ENCODE measurements at places on chromosomes 3 and 15.

DNA sequence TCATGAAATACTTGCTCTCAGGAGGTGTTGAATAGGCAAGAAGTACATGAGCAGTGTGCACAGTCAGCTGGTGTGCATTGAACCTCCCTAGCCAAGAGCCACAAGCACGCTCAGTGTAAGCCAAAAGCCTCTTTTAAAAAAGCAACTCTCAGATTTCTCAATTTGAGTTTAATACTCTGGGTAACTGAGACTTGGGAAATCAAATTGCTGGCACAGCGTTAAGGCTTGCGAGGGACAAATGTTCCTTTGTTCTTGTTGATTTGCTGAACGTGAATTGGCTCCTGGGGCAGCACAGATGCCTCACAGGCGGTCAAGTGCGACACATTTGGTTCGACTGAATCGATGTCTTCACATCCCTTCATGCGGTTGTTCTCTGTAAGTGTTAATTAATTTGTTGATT lies at the start of gene FAM240A:
Gene FAM240A (plus strand): TSS at position 202 of the 400 bp plus-strand sequence. CDS start 159 bp downstream, at position 361.
- DNase-seq: no peak

DNA sequence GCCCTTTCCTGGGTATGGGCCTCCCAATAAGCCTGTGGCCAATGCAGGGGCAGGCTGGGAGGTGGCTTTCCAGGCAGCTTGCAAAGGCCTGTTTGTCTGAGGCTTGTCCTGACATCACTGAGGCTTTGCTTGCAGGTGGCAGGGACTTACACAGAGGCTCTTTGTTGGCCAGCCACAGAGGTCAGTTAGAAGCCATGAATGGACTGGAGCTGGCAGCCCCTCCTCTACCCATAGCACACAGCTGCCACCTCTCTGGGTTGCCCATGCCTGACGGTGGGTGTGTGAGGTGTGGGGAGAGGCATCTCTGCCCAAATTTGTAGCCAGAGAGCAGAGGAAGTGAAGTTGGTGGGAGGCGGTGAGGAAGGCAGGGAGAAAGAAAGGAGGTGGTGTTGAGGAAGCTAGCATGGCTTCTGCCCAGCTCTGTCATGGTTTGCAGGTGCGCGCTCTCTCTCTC lies 17.1 kb downstream of the LIMD1 start:
- DNase-seq: no peak

GRCh38 chr3:72390841-72391240 lies 457.4 kb downstream of the SHQ1 start:
- no peak for DNase-seq

DNA sequence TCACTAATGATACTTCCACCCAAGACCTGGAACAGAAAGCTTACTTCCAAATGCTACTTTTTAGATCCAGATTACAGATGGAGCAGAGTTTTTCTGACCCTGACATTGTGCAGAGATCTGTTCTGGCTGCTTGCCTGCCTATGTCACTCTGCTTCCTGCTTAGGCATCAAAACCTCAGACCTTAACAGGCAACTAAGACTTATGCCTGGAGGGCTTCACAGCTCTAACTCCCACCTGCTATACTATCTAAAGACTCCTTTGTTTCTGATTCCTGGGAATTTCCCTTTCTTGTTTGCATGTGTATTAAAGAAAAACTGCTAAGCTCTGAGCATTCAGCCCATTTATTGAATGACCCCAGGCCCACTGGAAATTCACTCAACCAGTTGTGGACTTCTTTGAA lies 157.4 kb upstream of the NPHP3 start:
- no peak for DNase-seq

DNA sequence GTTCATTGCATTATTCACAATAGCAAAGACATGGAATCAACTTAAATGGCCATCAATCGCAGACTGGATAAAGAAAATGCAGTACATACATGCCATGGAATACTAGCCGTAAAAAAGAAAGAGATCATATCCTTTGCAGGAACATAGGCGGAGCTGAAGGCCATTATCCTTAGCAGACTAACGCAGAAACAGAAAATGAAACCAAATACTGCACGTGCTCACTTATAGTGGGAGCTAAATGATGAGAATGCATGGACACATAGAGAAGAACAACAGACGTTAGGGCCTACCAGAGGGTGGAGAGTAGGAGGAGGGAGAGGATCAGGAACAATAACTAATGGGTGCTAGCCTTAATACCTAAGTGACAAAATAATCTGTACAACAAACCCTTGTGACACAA lies 57.9 kb downstream of the RASA2 start:
- no peak for DNase-seq

DNA sequence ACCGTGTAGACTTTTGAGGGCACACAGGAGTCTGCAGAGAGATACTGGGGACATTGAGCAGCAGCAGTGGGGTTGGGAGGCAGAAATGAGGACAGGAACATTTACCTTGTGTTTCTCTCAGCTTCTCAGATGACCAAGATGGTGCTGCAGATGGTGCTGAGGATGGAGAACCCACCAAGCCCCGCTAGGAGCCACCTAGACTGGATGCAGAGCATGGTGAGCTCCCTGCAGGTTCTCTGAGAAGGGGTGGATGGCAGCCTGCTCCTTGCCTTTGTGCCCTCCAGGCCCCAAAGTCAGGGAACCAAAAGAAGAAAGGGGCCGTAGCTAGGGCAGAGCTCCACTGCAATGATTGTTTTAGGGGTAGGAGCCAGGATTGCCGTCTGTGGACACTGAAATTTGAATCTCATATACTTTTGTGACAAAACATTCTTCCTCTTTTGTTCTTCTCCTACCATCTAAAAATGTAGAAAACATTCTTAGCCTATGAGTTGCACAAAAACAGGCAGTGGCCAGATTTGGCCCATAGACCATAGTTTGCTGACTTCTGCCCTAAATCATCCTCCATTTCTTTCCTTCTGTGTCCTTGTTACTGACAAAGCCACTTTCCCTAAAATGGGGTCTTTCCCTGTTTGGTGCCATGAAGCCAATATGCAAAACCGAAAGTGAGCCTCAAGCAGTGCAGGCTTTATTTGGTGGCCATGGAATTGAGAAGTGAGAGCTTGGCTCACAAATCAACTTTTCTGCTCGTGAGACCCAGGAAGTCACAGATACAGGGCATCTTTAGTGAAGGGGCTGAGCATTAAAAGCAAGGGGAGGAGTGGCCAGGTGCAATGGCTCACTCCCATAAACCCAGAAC lies 11.9 kb upstream of the MUC20 start:
- no peak for DNase-seq

DNA sequence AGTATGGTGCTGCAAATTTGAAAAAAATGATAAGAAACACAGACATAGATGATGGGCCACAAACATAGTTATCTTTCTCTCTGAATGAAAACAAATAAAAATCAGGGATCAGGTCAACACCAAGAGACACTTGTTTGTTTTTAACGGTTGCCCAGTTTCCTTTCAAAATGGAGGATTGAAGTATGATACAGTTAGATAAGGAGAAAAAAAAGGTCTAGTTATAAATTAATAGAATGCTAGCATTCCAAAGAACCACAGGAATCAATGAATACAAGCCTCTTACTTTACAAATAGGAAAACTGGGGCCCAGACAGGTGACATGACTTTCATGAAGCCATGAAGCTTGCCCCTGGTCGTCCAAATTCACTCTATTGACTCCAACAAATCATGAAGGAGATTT lies 305.1 kb downstream of the ZNF621 start:
- DNase-seq: no peak

DNA sequence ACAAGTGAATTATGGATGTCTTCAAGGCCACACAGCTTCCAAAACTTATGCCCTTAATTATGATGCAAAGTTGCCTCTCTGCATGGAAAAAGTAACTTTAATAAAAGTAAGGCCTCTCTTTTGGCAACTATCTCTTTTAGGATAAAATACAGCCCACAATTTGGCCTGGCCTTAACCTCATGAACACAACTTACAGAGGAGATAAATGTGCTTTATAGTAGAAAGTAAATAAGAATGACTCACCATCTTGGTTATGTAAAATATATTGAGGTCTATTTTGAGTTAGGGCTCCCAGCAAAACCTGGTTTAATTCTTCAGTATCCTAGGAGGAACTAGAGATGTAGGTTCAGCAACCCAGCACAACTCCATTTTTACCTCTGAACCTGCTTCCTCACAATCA lies 164.0 kb downstream of the ROBO2 start:
- DNase-seq: no peak

DNA sequence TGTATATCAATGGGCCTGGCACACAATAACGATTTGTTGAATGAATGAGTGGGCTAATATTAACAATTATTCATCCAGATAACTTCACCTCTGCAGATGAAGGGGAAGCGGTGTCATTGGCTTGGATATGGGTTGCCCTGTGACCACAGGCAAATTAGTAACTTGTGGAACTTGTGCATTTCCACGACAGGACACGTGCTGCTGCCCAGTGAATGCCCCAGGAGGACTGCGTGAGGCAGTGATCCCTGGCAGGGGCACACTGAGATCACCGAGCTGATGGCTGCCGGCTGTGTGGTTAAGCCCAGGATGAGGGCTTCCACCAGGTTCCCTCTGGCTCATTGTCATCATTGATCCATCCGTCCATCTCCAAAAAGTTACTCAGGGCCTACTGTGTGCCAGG lies 84.1 kb upstream of the HACD2 start:
- no peak for DNase-seq

DNA sequence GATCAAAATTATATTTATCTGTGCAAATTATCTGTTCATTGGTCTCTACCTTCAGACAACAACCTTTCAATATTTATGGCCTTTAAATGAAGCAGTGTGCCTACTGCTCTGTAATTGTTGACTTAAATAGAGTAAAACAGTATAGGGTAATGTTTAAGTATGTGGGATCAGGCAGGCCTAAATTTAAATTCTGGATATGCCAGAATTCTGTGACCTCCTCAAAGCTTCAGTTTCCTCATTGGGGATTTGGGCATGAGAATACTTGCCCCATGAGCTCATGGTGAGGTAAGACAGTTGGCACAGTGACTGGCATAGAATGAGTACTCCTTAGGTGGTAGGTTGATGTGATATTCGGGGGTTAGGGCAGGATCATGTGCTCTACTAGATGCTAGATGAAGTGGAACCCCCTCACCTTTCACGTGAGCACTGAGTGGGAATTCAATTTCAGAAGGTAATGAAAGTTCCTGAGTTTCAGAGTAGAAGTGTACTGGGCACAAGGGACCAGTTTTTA lies 14.9 kb downstream of the ARL8B start:
- no peak for DNase-seq

DNA sequence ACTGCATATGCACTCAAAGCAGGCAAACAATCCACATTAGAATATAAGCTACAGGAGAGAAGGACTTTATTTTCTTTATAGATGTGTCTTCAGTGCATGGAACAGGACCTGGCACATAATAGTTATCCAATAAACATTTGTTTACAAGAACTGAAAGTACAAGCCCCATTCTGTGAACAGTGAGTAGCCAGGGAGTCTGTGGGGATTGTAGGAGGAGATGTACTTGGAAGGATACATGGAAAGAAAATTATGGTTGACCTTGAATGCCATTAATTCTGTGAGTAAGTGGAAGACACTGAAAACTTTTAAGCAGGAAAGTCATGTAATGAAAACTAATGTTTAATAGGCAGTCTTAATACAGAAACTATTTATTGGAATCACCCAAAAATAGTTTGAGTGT lies 28.3 kb downstream of the MASP1 start:
- DNase-seq: no peak

DNA sequence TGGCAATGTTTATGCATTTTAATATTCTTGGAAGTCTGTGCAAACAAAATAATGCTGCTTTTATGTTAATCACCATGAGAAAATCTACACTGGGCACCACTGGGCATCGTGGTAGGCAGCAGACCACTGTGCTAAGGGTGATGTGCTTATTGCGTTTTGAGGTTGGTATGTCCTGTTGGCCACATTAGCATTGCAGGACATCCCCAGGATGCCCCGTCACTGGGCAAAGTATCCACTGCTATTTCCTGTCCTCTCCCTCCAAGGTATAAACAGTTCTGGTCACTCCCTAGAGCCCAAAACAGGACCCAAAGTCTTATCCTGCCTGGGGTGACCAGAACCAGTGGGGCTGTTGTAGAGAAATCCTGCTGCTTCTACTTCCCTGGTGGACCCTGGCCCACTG lies 284.2 kb upstream of the ROPN1 start:
- DNase-seq: no peak

DNA sequence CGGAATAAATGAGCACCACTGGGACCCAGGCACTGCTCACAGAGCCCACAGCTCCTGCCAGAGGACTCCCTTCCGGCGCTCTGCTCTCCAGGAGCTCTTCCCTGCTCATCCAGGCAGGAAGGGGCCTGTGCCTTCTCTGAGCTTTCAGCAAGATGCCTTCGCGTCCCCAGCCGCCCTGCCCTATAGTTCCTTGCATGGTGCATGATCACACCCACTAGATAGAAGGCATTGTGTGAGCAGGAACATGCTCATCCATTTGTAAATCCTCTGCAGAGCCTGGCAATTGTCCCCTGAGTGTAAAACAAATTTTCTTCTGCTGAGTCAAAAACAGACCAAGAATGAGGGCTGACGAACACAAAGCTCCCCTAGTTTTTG lies 181.6 kb downstream of the MEGF11 start:
- no peak for DNase-seq

DNA sequence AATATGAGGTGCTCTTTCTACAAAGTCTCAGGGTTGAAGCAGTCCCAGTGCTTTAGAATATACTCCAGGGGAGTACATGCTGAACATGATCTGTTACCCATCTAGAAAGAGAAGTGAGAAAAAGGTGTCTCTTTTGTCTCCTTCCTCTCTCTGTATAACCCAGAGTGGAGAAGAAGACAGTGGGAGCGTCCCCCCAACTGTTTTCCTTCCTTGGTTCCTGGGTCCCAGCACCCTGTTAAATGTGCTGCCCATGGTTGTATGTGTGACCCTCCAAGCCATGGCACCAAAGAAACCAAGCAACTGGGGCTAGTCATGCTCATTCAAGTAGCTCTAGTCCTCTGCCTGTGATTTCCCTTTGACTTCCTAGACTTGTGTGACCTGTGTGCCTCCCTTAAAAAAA lies 683.7 kb downstream of the TBL1XR1 start:
- DNase-seq: no peak

DNA sequence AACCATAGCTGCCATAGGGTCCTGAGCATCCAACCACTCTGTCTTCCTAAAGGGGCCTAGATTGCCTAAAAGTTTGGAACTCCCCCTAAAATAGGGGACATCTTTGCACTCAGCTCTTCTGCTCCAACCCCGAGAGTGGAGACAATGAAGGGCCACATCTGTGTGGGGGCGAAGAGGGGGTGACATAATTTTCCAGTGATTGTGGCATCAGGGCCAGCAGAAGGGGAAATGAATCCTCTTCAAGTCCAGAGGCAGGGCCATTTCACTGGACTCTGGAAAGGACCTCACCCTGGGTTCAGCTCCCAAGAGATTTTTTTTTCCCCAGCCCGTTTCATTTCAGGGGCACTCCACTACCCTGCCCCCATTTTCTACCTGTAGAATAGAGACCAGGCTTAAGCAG lies 4.6 kb upstream of the ANKRD63 start:
- no peak for DNase-seq

DNA sequence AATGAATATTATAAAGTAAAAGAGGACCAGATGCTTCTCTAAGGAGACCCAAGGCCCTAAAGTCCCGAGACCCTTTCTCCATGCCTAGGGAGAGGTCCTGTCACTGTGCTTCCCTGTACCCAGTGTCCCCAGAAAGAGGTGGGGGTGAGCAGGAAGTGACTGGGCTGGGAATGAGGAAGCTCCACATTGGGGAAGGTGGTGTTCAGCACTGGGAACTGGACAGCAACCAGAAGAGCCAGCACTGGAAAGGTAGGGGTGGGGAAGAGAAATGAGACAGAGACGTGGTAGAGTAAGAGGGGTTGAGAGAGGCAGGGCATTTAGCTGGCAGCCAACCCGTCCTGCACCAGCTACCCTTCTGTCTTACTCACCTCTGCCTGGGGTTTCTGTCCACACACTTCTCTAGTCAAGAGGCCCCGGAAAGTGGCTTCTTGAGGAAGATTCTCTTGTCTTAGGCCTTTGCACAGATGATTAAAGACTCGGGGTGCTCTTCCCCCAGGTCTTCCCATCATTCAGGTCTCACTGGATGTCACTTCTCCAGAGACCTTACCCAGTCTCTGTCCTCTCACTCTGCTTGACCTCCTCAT lies 12.2 kb downstream of the RRP9 start:
- DNase-seq: no peak
